Lung (tissue), 17 donors: ENCODE measurements at places on chromosomes 6 and 20.

- peak; percentile 94 for DNase-seq
Measured at GRCh38 chr20:47358672-47359529, 2.4 kb upstream of the ZMYND8 start.

GRCh38 chr6:158735009-158735408 lies 84.2 kb downstream of the EZR start:
- no peak for DNase-seq

DNA sequence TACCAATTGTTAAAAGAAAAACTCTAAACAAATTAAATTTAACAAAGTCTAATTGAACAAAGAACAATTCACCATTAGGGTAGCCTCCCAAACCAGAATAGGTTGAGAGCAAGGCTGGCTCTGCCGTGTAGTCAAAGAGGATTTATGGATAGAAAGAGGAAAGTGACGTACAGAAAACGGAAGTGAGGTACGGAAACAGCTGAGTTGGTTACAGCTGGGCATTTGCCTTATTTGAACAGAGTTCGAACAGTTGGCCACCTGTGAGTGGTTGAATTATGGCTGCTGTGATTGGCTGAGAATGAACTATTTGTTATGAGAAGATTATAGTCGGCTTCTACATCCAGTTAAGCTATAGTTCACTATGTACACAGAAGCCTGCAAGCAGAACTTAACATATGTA lies 18.5 kb upstream of the ISM1 start:
- no peak for DNase-seq

DNA sequence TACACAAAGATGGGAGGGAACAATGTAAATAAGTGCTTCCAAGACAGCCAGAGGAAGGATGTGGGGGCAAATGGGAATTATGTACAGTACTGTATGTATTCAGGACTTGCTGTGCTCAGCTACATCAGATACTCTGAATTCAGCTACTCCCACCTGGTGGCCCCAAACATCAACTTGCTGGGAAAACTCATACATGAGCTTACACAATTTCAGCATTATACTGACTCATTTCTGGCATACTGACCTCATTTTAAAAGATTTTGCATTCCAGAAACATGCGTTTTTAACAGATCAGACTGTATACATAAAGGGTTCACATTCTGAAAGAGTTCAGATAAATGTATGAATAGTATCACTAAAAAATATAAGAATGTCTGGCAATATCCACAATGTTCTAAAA lies 59.7 kb downstream of the GPX5 start:
- DNase-seq = peak; percentile 68

GRCh38 chr6:168397012-168397411 lies 44.0 kb upstream of the SMOC2 start:
- DNase-seq = no peak
